ENCODE measurements at places on chromosomes 7 and 10.

DNA sequence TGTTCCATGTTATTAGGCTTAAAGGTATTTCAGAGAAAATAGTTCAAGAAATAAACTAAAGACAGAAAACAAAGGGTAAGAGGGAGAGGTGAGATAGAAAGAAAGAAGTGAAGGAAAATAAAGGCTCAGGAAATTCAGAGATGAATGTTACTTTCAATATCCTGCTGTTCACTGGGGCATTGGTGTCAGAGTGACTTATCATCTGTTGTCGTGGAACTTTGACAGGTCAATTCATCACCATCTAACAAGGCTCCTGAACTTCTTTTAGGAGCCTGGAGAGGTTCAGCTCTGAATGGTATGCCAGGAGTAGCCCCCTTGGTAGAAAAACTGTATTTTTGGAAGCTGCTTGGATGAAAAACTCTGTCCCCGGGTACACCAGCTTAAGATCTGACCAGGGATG lies 100.1 kb downstream of the KLF6 start:
- DNase-seq: no peak

DNA sequence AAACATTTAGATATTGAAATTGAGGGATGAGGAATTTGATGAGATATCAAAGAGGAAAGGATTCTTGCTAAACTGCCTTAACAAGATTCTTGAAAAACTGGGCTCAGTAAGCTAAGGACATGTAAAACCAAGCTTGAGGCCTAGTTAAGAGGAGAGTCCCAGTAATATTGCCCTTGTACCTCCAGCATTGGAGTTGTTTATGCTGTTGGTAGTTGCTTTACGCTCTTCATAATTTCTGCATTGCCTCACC lies 156.1 kb upstream of the TRIM24 start:
- no peak for DNase-seq

GRCh38 chr7:69747144-69747543 lies 148.9 kb downstream of the AUTS2 start:
- DNase-seq: no peak

- DNase-seq: no peak
Measured at GRCh38 chr10:124683814-124684213, 60.4 kb downstream of the FAM53B start.

DNA sequence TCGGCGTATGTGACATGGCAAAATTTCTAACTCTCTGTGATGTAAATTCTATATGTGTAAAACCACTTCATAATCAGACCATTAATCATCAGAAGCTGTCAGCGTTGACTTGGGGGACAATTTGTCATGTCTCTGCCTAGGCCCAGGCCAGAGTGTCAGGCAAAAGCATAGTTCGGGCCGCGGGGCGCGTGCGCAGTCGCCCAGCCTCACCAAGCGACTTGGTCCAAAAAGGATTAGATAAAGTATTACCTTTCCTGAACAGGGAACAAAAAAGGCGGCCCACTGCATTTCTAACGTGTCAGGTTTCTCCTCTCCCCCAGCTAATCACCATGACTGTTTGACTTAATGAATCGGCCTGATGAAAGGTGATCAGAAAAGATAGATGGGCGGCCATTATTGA lies 114.2 kb downstream of the EBF3 start:
- no peak for DNase-seq

GRCh38 chr10:43202657-43203447 lies 64.0 kb downstream of the RASGEF1A start:
- DNase-seq: no peak

All from spinal cord (tissue), 10 donors.